ENCODE measurements at places on chromosomes 6 and 20.

- no peak for DNase-seq
These were observed 59.6 kb upstream of the SPDEF start for GRCh38 chr6:34615574-34616226.

GRCh38 chr6:159729598-159730331 is 2.5 kb downstream of the WTAP start:
- peak; percentile 53 for DNase-seq

DNA sequence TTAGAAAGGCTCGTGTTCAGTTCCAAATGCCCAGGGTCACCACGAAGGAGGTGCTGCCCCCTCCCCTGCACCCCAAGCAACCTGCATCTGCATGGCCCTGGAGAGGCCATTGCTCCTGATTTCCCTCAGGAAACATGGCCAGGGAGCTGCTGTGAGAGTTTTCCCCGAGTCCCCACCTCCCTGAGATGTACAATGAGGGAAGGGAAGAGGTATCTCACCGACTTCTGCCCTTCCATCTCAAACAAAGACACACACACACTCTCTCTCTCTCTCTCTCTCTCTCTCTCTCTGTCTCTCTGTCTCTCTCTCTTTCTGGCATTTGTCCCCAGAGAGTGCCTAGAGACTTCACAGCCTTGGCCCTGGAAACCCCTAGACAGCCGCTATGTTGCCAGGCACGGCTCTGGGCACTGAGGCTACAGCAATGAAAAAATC is 120.4 kb downstream of the MRPL14 start:
- DNase-seq = no peak

- peak; percentile 69 for DNase-seq
These were observed 12.4 kb upstream of the CCN5 start for GRCh38 chr20:44702776-44703175.

DNA sequence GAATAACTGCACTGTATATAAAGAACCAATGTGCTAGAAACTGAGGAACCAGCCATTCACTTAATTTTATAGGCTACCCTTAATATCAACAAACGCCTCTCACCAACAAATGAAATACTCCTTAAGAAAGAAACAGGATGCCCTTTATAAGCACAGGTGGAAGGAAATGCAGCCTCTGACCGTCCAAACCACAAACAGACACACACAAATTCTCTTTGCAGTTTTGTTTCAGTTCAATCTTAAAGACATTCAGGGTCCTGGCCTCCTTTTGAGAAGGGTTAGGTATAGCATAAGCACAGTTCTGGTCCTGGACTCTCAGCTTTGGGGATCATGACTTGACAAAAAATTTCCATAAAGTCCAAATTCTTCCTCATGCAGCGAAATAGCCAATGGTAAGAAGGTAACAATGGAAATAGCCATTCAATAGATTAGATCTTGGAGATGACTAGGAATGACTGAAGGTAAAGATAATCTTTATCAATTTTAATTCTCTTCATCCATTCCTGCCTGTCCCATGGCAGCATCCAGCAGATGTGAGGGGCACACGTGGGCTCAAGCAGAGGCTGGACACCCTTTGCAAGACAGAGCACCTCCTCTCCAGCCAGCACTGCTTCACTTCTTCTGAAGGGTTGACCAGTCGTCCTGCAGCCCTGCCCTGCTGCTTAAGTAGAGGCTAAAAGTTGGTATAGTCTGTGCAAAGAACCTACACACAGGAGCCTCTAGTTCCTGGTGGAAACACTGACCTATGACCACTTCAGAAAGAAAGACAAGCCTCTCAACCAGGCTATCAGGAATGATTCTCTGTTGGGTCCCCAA is 123.9 kb downstream of the CD83 start:
- DNase-seq = no peak

DNA sequence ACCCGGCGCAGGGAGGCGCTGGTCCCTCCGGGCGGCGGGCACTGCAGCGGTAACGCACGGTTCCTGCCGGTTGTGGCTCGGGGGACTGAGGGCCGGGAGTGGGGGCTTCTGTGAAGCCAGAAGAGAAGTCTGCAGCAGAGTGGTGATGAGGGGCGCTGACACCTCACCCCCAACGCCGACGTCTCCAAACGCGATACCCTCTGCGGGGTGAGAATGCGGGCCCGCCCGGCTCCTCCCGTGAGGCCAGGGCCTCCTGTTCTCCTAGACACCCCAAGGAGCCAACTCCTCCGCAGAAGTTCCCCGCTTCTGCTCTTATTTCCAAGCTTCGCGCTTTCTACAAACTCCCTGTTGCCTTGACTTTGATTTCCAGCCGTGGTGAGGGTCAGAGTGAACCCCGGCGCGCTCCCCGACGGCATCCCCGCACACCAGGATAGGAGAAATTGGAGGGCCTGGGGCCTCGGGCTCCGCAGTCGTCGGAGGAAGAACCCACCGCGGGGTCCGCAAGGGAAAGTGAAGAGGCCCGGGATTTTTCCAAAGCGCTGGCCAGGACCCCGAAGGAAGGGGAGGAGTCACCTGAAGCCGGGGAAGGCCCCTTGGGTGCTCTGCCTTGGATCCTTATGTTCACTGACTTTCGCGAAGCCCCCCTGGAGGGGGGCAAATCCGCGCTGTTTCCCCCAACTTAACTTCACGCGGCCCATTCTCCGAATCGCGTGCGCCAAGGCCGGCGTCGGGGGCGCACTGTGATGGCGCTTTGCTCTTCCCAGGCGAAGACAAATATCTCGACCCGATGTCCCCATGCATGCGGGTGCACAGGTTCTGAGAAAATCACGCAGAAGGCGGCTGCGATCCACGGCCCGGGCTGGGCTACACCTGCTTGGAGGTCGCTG is 3.1 kb upstream of the INSM1 start:
- no peak for DNase-seq

GRCh38 chr6:121619987-121620740 is 184.7 kb downstream of the GJA1 start:
- DNase-seq = no peak

- DNase-seq = no peak
These were observed 5.7 kb downstream of the SDCBP2 start for GRCh38 chr20:1323256-1323655.

GRCh38 chr20:63566395-63567135 is 7.5 kb downstream of the HELZ2 start:
- no peak for DNase-seq

- peak; percentile 35 for DNase-seq
These were observed 307.9 kb upstream of the SLC35B3 start for GRCh38 chr6:8743170-8743745.

DNA sequence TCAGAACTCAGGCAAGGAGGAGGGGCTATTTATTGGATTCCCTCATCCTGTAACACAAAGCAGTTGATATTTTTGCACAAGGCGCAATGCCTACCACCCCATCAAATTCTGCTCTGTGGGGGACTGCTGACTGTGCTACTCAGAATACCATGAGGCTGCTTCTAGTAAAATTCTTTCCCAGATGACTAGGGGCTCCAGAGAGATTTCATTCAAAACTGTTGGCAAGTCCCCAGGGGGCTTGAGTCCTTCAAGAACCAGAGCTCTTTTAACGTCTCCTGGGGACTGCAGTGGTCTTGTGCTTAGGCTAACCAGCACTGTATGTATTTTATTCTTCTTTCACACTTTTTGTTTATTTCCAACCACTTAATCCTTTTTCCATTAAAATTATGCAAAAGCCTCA is 365.9 kb upstream of the AGPAT4 start:
- no peak for DNase-seq

DNA sequence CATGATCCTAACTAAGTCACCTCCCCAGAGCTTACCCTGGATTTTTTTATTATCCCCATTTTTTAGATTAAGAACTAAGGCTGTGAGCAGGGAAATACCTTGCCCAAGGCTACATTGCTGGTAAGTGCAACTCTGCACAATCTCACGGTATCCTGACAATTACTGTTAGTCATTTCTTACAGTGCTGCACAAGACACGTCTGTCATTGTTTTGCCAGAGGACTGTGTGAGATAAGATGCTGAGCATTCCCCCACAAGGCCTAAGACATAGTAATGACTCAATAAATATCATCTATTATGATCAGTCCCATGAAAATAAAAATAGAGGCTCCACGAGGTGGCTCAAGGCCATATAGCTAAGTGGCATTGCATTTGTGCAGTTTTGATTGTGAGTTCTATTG is 21.0 kb downstream of the PFDN4 start:
- no peak for DNase-seq

All from suppressor macrophage treated with lipopolysaccharide for 1 hour (primary cell).